Left renal cortex interstitium (tissue), 4 donors: ENCODE measurements at places on chromosomes 16 and 17.

DNA sequence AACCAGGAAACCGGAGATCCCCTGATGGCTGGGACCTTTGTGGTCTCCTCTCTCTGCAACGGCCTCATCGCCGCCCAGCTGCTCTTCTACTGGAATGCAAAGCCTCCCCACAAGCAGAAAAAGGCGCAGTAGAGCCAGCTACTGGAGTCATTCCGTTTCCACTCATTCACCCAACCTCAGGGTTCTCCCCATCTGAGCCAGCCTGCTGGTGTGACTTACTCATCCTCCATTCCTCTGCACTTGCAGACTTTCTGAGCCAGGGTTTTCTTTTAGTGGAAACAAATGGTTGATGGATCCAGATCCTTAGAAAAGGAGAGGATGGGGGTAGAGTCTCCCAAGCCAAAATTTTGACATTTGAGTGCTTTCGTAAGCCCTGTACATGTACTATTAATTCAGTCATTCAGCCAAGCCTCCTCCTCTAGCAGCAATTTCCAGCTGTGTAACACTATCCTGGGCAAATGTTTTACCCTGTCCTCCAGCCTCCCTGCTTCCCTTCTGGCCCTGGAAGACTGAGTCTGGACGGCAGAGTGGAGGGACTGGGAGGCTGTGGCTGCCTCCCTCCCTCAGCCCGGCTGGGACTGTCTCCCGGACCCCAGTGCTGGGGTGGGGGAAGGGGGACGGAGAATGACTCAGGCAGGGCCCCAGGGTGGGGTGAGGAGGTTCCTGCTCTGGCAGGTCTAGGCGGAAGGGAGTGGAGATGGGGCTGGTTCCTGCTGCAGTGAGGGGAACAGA, 2.3 kb downstream of the SOX15 start:
- no peak for DNase-seq

DNA sequence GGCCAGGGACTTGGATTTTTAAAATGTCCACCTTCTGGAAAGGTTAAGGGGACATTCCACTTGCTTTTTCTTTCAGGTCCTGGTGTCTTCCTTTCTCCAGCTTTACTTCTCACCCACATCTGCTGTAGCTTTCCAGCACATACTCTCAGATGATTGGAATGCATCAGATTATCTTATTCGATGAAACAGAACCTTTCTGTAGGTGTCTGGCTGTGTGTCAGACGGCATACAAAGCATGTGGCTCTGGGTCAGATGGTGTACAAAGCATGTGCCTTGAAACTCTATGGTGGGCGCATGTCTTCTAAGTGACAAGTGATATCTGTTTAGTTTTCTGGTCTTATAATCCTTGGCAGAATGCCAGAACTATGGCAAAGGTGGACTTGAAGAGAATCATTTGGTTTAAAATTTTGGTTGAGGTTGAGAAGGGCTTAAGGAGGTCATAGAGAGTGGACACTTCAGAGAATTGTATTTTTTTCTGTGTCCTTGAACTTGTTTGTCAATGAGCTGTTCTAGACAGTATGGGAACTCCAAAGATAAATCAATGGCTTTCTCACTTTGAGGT, 125.3 kb downstream of the FTO start:
- no peak for DNase-seq

GRCh38 chr16:1487395-1488053, 1.2 kb downstream of the PTX4 start:
- no peak for DNase-seq

GRCh38 chr16:23245268-23245667, 56.8 kb upstream of the SCNN1B start:
- DNase-seq = no peak

DNA sequence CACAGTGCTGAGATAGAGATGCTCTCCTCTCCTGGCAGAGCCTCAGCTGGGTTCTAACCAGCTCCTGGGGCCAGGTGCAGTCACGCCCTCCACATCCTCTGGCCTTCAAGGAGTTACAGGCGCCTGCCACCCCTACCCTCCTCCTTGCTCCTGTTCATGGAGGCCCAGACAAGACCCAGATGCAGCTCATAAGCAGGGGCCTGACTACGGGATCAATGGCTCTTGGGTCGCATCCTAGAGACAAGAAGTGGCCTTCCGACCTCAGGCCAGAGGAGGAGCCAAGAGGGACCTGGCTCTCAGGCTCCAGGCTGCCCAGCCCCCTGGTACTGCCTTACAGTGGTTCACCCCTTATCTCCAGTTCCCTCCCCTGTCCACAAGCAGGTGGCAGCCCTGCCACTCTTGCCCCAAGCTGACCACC, 23.0 kb downstream of the ARHGAP27 start:
- DNase-seq = no peak
